Renal cortex interstitium (tissue), 15 donors: ENCODE measurements at places on chromosomes 12 and 14. TPM values are rescaled to one million over a fixed set of nuclear protein-coding genes. Genes with fewer than 3 reads are reported as not detected.
A peak's percentile ranks its signal among the peaks of the same experiment; 100 is the strongest.

The ZFHX2 gene
- polyA plus RNA-seq = 10.1 TPM

The AQP5 gene
- polyA plus RNA-seq = 1.2 TPM

DNA sequence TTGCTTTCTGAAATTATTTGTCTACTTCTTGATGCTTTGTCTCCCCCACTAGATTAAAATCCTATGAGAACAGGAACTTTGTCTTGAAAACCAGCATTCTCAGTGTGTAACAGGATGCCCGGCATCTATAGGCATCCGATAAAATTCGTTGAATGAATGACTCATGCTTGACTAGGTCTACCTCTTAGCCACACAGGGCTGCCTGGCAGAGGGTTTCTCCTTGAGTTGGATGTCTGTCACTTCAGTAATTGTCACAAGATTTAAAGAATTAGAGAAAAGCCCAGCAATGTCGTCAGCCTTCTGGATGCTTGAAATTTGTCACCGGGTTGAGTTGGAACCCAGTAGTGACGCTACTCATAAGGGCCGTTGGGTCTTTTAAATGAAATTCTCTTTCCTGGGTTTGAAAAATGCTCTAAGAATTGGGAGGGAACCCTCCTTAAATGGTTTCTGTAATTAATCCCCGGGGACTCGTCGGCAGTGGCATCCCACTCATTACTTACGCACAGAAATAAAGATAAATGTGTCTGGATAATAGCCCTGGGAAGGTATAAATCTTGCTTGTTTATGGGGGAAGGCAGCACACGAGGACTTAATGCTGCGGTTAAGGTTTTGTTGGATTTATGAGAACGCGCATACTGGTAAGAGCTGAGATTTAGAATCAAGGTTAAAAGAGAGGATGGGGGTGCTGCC lies 194.1 kb downstream of the AACS start:
- DNase-seq = peak; percentile 70

The CAPZA3 gene
- polyA plus RNA-seq = 0.30 TPM

GRCh38 chr14:54102051-54102456 lies 145.4 kb upstream of the BMP4 start:
- no peak for DNase-seq

The LRRIQ1 gene
- polyA plus RNA-seq = 31.2 TPM

DNA sequence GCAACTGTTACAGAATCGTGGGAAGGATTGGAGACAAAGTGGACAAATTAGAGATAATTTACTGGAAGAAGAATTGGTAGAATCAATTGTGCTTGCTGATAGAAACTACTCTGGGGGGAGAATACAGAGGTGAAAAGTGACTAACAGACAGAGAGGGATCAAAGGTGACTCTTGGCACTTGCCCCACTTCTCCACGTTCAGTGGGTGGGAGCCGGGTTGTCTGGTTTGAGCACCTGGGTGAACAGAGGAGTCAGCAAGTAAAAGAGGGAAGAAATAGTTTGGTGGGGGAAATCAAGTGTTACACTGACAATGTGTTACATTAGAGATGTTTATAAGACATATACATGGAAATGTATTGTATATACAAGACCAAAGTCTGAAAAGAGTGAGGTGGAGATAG lies 69.1 kb downstream of the PPP2R5E start:
- DNase-seq = no peak

DNA sequence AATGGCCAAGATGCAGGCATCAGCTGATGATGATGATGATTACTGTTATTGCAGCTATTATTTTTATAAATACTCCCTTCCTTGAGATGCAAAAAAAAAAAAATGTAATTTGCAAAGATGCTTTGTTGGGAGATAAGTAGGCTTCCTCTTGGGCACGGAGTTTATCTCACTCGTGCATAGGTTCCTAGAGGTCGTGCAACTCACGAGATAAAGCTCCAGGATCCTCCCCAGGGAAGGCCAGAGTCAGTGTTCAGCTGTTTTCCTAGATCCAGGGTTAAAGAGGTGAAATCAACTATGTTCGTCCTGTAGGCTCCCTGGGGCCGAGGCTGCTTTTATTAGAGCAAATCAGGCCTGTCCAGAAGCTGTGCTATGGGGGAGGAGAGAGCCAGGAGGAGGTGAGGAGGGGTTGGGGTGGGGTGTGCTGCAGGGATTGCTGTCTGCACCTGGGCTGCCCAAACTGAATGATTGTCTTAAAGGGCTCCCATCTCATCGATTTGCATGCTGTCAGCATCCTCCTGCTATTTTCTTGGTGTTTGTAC lies 270.3 kb downstream of the NRXN3 start:
- no peak for DNase-seq

The GLS2 gene
- polyA plus RNA-seq = 3.0 TPM

DNA sequence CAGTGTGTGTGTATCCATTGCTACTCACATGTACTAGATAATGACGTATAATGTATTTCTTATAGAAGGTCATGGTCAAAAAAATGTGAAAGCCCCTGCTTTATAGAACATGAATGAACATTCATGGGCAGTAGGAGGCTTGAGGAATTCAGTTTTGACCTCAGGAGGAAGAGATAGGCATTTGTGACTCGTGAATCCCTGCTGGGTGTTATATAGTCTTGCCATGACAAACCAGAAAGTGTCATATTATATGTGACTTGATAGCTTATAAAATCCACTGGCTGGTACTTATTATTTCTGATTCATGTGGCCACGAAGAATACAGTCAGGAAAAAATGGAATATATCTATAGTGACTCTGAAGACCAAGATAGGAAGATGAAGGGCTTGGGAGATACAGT lies 287.6 kb downstream of the CEP128 start:
- DNase-seq = no peak

DNA sequence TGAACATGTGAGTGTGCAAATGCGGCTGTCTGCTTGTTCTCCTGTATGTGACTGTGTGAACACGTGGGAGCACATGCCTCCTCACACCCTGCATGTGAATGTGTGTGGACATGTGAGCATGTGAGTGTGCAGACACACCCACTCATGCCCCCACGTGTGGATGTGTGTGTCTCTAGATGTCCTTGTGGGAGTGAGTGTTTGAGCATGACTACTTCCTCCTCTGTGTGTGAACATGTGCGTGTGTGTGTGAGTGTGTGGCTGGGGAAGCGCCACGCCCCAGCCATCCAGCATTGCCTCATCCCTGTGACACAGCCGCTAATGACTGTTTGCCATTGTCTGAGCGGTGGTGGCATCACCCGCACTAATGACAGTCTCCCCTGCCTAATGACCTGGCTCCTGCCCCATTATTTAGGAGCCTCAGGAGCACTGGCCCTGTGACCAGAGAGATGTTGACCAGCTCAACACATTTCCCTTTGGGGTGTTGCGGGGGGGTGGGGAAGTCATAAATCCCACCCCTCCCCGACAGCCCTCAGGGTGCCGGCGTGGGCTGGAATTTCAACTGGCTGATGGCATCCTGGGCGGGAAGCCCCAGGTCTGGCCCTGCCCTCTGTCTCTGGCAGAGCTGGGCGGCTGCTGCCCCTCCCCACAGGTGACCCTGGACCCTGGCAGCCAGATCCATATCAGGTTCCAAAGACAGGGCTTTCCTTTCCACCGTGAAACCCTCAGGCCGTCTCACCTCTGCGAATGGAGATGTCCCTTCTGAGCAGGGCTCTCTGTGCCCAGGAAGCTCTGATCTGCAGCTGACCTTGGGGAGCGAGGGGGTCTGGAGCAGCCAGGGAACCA lies 11.5 kb upstream of the KRT80 start:
- DNase-seq = no peak
